GM13977 (cell line): ENCODE measurements at places on chromosomes 2 and 18.

DNA sequence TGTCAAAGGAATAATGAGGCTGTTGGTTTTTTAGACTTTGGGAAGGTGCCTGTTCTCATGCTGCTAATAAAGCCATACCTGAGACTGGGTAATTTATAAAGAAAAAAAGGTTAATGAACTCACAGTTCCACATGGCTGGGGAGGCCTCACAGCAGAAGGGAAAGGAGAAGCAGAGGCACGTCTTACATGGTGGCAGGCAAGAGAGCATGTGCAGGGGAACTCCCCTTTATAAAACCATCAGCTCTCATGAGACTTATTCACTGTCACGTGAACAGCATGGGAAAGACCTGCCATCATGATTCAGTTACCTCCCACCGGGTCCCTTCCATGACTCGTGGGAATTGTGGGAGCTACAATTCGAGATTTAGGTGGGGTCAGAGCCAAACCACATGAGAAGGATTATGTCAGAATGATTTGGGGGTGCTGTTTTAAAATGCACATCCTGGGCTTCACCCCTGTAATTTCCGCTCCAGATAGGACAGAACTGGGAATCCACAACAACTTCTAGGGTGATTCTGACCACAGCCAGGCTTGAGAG, 37.8 kb downstream of the TCF7L1 start:
- DNase-seq, result no peak

- DNase-seq, result no peak
Measured at GRCh38 chr2:28206762-28207161, 185.9 kb upstream of the FOSL2 start.

DNA sequence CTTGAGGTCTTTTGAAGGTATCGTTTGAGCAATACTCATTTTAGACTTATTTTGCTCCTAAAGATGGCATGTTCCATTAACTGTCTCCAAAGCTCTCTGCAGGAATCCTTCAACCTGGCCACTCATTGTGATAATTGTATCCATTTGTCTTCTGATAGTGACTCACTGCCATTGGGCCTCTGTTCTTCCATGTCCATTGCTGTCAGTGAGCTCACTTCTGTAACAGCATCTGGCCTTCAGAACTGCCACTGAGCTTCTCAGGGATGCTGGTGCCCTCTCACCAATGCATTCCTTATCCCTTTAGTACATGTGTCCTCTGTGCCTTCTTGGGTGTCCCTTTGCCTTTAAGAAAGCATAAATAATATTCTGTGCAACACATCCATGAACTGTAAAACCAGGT, 71.6 kb downstream of the MREG start:
- DNase-seq, result no peak

GRCh38 chr2:32446369-32446768, 89.5 kb downstream of the BIRC6 start:
- no peak for DNase-seq

DNA sequence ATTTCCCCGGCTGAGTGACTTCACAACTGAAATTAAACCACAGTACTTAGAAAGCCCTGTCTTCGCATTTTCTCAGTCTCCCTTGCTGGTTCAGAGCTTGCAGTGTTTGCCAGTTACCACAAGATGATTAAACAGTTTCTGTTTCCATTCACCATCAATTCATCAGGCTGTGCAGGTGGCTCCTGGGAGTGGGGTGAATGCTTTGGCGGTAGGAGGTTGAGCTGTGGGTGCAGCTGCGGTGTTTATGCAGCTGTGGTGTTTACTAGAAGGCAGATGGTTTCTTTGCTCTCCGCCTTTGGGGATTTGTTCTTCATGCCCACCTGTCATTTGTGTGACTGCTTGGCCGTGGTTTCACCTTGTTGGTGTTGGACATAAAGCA, 16.1 kb downstream of the ACOXL start:
- DNase-seq, result peak; percentile 76
